CD4-positive, alpha-beta T cell treated with Interleukin-12 subunit alpha and Interleukin-12 subunit beta, for 1 hour (primary cell): ENCODE measurements at places on chromosomes 3 and 15.

DNA sequence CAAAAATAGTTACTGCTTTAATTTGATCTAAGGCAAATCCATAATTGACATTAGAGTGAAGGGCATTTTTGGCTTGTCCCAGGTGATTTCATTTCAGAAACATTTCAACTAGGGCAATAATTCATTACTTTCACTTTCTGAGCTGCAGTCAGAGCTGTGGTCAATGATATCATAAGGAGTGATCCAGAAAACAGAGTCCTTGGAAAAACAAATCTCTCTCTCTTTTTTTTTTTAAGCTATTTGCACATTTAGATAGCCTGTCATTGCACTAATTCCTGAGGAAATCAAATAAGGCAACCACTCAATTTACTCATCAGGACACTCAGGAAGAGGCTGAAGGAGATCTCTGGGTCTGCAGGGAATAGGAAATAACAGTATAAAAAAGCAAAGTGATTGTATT lies 269.5 kb upstream of the LRRC3B start:
- DNase-seq = no peak

DNA sequence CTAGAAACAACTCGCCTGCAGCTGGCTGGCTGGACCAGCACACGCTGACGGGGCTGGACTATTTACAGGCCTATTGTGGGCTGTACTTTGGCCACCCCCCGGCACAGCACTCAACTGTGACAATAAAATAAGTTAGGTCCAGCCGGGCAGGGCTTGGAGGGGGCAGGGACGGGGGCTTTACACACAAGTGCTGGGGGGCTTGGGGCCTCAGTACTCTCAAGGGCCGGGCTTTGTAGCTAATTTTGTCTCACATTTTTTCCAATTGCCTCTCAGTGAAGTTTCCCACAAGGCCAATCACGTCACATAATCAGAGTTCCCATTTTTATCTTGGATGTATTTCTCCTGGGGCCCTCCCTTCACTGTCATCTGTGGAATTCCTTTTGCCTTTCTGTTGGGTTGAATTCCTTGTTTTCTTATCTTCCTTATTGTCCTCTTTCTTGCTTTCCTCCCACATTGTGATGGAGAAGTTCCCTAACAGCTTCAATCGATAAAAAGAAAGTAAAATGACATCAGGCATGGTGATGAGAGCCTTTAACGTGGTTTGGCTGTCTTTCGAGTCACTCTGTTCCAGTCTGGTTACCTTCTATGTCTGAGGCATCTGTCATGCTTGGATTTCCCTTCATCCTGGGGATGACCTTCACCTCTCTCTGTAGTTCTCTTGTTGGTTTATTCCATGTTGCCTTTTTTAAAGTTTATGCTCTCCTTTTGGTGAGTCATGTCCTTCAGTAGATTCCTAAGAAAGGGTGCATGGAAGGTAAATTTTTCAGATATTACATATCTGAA lies 44.1 kb upstream of the CMTM7 start:
- no peak for DNase-seq

- DNase-seq = no peak
Measured at GRCh38 chr15:85112997-85113396, 131.3 kb downstream of the PDE8A start.

- no peak for DNase-seq
Measured at GRCh38 chr15:56286213-56286612, 42.5 kb upstream of the RFX7 start.

DNA sequence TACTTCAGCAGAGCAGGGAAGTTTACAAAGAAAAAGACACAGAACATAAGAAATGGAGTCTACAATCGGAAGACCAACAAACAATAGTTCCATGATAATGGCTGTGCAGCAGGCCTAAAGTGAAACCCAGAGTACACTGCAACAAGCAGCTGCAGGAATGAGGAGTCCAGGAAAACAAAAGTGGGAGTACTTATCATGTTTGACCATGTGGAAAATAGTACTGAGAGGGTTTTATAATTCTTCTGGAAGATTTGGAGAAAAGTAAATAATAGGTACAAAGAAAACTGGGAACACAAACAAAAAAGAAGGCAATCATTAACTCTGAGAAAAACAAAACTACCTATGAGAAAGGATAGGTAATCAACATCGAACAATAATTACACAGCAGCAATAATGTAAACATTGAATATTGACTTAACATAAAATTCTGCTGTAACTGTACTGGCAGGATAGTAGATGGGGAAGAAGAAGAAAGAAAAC lies 87.5 kb downstream of the NEK10 start:
- no peak for DNase-seq

DNA sequence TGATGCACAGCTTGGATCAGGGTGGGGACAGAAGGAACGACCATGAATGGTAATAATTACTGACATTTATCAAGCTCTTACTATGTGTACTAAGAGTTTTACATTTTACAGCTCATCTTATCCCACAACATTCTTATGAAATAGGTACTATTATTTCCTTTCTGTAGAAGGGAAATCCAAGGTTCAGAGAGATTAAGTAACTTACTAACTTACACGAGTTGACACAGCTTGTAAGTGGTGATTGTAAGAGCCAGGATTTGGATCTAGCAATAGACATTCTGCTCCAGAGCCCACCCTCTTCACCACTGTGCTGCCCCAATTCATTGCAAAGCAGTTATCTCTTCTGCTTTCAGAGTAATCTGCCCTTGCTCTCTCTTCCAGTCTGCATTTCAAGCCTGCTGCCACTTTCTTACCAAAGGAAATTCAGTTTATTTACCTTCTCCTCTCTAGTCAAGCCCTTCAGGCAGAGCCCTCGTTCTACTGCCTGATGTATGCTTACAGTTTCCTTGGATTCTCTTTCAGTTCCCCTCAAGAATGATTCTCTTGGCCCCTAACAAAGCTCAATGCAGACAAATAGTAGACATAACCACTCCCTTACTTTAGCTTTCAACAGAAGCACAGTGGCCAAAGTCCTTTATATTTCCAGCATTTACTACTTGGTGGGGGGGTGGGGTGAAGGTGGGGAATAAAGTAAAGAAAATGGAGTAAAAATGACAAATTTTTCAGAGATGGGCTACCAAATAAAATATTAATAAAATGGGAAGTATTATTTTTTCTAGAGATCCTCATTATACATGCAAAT lies 65.8 kb downstream of the ATP8B4 start:
- no peak for DNase-seq

DNA sequence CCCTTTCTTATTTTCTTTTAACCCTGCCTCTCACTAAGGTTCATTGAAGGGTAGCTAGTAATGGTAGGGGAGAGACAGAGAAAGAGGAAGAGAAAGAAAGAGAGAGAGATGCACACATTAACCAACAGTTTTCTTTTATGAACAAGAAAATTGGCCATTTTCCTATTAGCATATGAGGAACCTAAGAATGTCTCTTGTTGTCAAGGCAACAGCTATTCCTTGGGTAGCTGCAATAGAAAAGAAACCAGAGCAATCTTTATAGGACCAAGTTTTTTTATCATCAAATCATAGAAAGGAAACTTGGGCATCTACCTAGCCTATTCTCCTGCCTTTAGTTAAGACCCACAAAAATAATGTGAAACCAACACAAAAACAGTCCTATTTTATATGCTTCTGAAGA lies 15.0 kb upstream of the CCDC39 start:
- DNase-seq = no peak

DNA sequence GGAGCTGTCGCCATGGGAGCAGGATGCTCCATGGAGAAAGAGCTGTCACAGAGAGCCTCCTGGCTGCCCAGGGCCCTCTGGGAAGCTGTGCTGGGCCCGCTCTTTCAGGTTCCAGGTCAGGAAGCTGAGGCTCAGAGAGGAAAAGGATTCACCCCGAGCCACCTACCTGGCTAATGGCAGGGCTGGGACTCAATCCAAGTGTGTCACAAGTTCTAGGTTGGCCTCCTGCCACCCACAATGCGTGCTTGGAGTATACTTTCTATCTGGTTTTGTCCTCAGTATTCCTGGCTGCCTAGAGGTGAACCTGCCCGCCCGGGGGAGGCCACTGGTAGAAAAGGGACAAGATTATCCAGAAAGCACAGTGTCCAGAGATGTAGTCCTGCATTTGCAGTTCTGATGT lies 23.6 kb downstream of the FAH start:
- no peak for DNase-seq

- no peak for DNase-seq
Measured at GRCh38 chr3:159726231-159726964, 262.2 kb upstream of the IL12A start.

- no peak for DNase-seq
Measured at GRCh38 chr15:40538976-40539375, 25.9 kb downstream of the CCDC32 start.

DNA sequence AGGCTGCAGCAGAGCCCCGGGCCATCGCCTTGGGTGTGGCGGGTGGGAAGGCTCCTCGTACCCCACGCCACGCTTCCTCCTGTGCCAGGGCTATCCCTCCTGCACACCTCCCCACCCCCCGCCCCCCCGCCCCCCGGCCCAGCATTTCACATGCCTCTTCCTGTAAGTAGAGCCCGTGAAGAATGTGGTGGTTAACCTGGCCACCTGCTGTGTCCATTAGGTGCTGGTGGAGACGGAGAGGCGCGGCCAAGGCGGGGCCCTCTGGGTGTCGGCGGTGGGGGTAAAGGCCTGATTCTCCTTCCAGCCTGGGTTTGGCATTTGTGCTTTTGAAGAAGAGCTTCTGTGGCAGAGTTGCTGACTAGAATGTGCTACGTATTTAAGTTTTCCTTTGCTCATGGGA lies 127.8 kb downstream of the CHDH start:
- no peak for DNase-seq

- DNase-seq = no peak
Measured at GRCh38 chr15:69069996-69070395, 55.5 kb downstream of the NOX5 start.

DNA sequence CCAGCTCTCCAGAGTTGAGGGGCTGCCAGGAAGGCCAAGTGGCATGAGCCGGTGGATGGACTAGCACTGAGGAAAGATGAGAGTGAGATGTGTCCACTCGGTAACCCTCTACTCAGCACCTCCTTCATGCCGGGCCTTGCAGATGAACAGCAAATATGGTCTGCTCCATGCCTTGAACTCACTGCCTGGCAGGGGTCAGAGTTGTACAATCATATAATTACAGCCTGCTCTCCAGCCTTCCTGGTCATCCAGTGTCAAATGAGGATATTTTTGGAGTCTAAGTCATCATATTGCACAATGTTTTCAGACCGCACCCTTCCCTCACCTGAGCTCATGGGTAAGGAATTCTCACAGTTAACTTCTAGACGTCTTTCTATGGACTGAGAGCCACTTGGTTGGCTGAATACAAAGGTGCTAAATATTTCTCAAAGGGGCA lies 4.9 kb downstream of the MGLL start:
- DNase-seq = no peak

DNA sequence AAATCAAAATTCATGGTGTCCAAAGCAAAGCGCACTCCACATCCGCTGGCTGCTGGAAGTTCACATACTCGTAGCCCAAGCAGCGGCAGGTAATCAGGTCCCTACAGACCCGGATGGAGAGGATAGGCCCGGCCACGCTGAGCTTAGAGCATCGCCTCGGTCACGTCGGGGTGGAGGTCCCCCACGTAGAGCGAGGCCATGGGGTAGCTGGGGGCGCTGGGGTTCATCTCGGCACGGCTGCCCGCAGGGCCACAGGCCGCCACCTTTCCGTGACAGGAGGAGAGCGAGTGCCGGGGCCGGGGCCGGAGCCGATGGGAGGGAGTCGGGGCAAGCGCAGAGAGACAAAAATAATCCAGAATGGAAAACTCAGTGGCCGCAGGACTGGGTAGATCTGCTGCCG lies 16.1 kb upstream of the STRIT1 start:
- DNase-seq = no peak

- no peak for DNase-seq
Measured at GRCh38 chr3:12590096-12590495, 33.2 kb downstream of the MKRN2 start.

GRCh38 chr3:147222291-147222690 lies 184.1 kb downstream of the ZIC4 start:
- DNase-seq = no peak

GRCh38 chr3:15023249-15023648 lies 41.9 kb downstream of the MRPS25 start:
- DNase-seq = no peak

GRCh38 chr15:43511012-43511885 lies 6.2 kb upstream of the MAP1A start:
- no peak for DNase-seq

GRCh38 chr15:44207643-44208042 lies 12.6 kb upstream of the FRMD5 start:
- DNase-seq = no peak

- no peak for DNase-seq
Measured at GRCh38 chr3:153277029-153277428, 115.0 kb downstream of the RAP2B start.

DNA sequence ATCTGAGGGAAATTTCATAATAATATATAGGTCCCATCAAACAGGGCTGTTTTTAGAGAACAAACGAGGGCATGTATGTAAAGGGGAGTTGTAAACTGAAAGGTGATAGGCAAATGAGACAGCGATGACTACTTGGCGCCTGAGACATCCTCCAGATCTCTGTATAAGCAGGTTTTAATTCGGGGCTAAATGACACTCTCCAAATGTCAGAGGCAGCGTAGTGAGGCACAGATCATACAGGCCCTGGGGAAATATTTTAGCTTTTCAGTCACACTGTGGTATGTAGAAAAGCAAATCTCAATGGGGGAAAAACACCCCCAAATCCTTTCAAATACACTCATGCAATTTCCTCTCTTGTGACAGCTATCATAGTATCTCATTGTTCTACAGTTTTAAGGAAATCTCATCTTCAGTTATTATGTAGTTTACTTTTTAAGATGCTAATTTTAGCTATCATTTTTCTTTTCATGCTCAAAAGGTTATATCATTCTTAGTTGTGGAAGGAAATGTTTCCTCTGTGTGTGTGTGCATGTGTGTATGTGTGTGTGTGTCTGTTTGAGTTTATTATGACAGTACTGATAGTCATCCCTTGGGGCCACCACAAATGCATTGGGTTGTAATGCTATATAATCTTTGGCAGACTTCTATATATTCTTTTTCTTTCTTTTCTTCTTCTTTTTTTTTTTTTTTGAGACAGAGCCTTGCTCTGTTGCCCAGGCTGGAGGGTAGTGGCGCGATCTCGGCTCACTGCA lies 1.1 kb downstream of the TPRG1 start:
- no peak for DNase-seq

DNA sequence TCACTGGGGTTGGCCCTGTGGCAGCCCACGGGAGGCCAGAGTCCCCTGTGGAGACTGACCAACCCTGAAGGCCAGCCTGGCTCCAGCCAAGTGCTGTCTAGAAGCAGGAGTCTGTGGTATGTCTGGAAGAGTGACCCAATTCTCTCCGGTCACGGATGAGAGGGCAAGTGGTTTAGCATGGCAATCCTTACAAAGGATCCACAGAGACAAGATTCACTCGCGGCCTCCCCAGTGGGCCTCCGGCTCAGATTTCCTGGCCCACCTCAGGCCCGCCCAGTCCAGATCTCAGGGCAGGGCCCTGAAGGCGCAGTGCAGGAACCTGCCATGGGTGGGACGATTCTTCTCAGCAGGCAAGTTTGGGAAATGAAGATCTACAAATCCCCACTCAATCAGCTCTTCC lies 5.0 kb upstream of the BCL2L10 start:
- no peak for DNase-seq

DNA sequence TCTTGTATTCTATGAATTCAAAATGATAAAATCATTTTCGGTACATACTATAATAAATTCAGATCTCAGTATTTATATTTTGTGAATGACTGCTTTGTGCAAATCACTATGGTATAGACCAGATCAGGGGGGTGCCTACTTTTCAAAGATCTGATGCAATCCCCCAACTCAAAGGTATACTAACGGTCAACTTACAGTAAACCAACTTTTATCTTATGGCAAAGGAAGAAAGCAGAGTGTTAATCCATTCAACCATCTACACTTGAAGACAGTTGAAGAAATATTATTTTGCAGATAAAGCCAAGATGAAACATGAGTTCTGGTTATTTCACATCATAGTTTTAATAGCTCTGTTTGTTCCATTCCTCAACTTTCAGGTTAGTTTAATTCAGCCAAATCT lies 197.1 kb downstream of the MEX3B start:
- DNase-seq = no peak
